ENCODE measurements at places on chromosomes 12 and 14. TPM values are rescaled to one million over a fixed set of nuclear protein-coding genes. Genes with fewer than 3 reads are reported as not detected.
A peak's percentile ranks its signal among the peaks of the same experiment; 100 is the strongest.

DNA sequence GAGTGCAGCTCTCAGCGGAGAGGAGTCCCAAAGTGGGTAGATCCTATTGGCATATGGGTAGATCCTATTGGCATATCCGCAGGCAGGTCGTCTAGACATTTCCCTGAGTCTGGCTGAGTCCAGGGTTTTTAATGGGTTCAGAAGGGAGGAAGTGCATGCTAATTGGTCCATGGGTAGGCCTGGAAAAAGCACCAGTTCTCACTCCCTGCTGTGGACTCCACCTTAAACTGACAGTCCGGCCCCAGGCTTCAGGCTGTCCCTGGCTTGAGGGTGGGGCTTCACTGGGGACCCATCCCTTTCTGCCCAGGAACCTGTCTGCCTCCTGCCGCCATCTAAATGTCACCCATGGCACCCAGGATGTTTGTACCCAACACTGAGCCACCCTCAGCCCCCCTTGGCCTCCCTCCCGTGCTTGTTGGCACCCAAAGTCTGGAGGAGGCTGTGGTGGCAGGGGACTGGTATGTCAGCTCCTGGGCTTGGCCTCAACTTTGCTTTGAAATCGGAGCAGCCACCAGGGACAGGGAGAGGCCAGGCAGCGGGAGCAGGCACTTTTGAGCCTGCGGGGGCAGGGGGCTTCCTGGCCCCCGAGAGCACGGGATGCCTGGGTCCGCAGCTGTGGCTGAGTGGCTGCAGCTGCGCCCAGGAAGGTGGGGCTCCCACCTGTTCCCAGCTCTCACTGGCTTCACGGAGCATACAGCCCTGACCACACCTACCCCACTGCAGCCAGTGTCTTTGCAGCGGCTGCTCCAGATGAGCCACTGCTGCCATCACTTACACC, 29.6 kb upstream of the YAF2 start:
- DNase-seq: no peak

DNA sequence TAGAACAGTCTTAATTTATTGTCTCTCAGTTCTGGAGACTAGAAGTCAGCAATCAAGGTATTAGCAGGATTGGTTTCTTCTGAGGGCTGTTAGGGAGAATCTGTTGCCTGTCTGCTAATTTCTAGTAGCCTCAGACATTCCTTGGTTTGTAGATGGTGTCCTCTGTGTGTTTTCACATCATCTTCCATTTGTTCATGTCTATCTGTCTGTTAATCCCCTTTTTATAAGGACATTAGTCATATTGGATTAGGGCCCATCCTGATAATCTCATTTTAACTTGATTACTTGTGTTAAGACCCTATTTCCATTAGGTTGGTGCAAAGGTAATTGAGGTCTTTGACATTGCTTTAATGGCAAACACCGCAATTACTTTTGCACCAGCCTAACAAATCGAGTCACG, 34.3 kb downstream of the TBC1D15 start:
- no peak for DNase-seq

- peak; percentile 94 for DNase-seq
These were observed at the start of gene EML5 for GRCh38 chr14:88792473-88793258. Gene EML5 (minus strand): TSS chr14:88792953. CDS start chr14:88792503, 450 bp downstream.

GRCh38 chr12:99418379-99418778, 229.2 kb upstream of the GARIN6 start:
- DNase-seq: no peak

GRCh38 chr12:28536088-28536487, 345.8 kb downstream of the CCDC91 start:
- DNase-seq: no peak

DNA sequence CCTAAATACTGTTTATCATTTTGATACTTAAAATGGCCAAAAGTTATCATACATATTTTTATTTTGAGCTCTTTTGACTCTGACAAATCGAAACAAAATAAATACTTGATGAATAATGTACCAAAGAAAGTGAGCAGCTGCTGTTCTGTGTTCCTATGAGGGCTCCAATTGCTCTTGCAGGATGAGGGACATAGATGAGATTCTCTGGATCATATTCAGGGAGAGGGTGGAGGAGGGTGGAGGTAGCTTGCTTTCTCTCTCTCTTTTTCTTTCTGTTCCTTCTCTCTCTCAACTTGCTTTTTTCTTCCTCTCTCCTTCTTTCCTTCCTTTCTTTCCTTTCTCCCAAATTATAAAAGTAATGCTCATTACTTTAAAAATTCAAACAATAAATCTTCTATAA, 8.9 kb upstream of the MYH7 start:
- no peak for DNase-seq

DNA sequence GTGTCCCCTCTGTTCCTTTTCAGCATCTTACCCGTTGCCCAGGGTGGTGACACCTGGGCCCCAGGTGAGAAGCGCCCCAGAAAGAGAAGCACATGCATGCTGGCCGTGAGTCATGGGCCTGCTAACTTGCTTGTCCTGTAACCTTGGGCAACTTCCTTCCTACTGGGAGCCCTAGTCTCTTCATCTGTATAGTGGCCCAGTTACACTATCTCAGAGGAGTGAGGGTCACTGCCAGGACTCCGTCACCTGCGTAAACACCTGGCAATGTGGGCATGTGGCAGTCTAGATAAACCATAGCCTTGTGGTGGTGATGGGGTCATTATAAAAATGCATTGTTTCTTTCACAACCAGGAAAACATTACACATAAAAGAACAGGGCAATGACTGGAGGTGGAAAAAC, 125.2 kb downstream of the SLC25A47 start:
- DNase-seq: no peak

- peak; percentile 26 for DNase-seq
These were observed 352.0 kb downstream of the BCAT1 start for GRCh38 chr12:24596768-24597388.

KRT74 gene
- not detected for polyA plus RNA-seq

Measured in hepatocyte (in vitro differentiated cells).